ENCODE measurements at places on chromosomes 13 and 19.

DNA sequence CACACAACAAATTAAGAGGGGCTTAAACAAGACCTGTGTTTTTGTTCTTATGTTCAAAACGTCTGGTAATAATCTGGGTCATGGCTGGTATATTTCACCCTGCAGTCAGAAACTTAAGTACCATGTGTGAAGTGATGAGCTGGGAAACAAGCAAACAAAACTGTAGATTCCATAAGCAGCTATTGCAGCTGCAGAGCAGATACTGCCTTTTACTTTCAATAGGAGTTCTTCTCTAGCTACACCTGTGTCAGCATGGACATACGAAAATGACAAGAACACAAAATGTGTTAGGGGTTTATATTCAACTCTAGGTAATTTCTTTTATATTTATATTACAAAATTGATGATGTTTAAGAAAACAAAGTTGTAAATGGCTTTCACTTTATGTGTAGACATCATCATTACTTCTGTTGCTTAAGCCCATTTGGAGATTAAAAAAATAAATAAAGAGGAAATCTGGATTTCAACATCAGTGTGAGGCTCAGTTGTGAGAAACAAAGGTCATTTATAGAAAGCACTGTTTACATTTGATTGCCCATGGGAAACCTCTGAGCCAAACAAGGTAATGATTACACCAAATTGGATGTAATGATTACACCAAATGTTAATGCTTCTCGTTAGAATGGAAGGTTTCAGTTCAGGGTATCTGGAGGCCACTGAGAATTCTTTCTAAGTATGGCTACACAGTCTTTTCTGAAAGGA is 451.0 kb upstream of the SLC10A2 start:
- DNase-seq, result no peak

GRCh38 chr19:10975374-10976130 is 14.7 kb downstream of the SMARCA4 start:
- DNase-seq, result no peak

- DNase-seq, result no peak
Observed at GRCh38 chr19:27750391-27751043, 1462.4 kb downstream of the UQCRFS1 start.

- no peak for DNase-seq
Observed at GRCh38 chr19:38665950-38666662, 18.7 kb downstream of the ACTN4 start.

- DNase-seq, result no peak
Observed at GRCh38 chr13:71576571-71576970, 290.4 kb downstream of the DACH1 start.

- no peak for DNase-seq
Observed at GRCh38 chr13:25088562-25089221, 7.2 kb upstream of the PABPC3 start.

DNA sequence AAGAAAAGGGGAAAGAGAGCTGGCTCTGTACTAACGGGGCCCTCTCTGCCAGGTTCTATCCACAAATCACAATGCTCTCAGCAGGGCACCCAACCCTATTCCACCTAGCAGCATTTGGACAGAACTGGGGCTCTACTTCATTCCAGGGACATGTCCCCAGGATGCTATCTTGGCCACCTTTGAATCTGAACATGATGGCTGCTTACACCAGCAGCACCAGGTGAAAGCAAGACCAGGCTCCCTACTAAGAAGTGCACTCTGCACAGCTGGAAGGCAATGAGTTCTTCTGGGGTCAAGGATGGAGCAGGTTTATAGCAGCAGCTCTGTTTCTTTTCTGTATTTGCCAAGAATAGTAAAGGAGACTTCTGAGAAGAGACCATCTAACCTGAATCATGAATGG is 222.4 kb downstream of the DACH1 start:
- no peak for DNase-seq

- no peak for DNase-seq
Observed at GRCh38 chr19:34974646-34975045, 10.6 kb upstream of the ZNF792 start.

GRCh38 chr19:1755467-1756171 is 2.3 kb downstream of the ONECUT3 start:
- no peak for DNase-seq

GRCh38 chr13:41541142-41541938 is 84.0 kb downstream of the RGCC start:
- DNase-seq, result no peak

DNA sequence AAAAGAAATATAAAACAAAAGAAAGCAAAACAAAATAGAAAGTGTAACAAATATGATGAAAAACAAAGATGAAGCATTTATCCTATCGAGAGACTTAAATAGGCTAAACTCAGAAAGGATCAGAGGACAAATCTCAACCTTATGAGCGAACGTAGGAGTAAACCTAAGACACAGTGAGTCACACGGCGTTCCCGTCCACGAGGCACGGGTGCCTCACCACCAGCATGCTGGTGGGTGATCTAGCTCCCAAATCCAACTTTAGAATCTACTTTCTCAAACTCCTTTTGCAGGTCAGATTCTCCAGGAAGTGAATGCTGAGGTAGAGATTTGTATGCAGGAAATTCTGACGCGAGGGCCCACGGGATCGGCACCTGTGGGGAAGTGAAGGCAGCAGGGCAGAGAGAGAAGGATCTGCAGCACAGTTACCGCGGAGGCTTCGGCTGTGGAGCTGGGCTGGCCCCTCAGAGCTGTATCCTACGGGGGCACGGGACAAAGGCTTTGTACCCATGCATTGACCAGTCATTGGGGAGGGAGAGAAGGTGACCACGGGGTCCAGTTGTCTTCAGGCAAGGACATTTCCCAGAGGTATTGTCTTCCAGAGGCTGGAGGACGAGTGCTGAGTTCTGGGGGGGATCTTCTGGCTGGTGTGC is 7.5 kb upstream of the MIER2 start:
- DNase-seq, result no peak

- DNase-seq, result no peak
Observed at GRCh38 chr13:23391752-23392151, 41.8 kb downstream of the SACS start.

GRCh38 chr13:93752541-93752940 is 525.9 kb downstream of the GPC6 start:
- DNase-seq, result no peak

DNA sequence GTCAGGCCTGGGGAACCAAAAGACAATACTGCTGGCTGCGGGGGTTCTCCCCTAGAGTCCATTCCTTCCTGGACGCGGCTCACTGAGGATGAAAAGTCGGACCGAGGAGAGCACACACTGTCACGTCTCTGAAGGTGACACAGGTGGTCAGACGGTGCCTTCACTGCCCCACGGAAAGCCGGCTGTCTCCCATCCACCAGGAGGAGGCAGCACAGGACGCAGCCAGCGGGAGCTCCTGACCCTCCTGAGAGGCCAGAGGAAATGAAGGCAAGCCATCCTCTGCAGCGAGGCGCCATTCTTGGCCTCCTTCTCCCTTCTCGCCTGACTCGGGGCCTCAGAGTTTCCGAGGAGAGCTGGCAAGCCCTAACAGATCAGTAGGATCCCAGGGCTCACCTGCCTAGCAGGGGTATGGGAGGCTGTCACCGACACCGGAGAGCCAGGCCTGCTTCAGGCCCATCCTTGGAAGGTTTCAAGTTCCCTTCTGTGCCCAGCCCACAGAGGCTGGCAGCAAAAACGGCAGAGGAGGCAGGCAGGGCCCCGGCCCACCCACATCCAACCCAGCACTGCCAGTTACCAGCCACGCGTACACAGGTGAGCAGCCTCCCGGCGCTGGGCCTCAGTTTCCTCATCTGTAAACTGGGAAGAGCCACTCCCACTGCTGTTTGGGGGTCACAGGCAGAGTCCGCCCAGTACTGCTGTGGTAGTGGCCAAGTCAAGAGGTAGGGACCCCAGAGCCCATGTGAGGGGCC is 4.5 kb downstream of the REXO1 start:
- DNase-seq, result no peak

GRCh38 chr19:40191836-40192646 is 815 bp downstream of the MAP3K10 start:
- peak; percentile 2 for DNase-seq

- DNase-seq, result no peak
Observed at GRCh38 chr19:49339301-49340068, 4.3 kb downstream of the CD37 start.

DNA sequence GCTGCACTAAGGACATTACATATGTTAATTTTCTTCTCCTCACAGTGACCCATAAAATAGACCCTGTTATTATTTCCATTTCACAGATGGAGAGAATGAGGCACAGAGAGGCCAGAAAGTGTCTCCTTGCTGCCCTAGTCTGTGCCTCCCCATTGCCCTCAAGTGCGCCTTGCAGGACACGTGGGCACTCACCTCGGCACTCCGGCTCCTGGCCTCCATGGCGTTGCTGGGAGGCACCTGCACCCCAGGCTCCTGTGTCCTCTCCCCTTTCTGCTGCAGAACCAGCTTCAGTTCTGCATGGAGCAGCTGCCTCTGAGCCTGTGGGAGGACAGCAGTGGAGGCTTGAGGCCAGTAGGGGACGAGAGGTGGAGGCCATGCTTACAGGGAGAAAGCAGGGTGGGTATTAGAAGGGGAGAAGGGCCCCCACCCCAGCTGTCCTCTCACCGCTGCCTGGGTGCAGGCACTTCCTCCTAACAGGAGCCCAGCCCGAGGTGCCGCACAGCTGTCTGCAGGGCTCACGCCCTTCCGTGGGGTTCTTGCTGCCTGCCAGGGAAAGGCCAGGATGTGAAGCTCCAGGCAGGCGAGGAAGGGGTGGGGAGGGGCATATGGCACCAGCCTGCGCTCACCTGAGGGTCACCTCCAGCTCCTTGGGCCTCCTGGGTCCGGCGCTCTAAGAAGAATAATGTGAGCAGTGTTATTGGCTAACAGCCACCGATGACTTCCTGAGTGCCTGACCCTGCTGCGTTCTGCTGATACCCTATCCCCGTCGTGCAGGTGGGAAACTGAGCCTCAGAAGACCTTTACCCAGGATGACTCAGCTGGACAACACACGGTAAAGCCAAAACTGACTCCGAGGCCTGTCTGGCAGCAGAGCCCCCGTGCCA is 5.2 kb downstream of the PRX start:
- DNase-seq, result no peak

DNA sequence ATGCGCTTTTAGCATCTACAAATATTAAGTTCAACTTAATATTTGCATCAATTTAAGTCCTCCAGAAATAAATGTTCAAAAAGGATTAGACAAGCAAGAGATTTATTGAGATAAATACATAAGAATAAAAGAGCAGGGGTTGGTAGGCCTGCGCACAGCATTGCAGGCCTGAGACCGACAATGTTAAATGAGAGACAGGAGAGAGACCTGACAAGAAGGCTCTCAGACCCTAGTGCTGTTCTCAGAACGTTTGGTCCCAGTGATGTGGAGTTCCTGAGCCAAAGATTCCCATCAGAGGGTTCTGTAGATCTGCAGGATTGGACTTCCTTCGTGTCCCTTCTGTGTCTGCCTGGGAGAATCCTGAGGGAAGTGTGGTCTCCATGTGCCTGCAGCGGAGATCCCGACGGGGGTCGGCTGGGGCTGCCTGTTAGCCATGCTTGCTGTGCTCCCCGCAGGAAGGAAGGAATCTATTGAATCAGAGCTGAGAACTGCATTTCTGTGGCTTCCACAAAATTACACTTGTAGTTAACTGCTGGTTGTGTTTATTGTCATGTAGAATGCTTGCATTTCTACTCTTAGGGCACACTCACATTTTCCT is 369.9 kb upstream of the SLC10A2 start:
- no peak for DNase-seq

- no peak for DNase-seq
Observed at GRCh38 chr13:100563779-100564178, 24.8 kb downstream of the GGACT start.

DNA sequence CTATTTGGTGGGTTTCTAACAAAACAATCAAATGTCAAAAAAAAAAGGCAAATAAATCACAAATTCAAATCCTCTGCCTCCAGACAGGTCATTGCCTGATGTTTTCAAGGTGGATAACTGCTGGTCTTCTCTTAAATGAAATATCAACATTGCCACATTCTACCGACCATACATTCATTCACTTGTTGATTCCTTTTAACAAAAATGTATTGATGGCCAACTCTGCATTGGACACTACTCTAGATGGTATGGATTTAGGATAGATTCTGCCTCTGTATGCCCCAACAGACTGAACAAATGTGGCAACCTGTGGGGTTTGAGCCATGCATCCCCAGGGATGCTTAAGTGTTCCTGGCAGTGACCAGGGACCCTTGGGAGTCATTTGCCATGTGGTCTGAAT is 87.6 kb upstream of the STK24 start:
- DNase-seq, result no peak

Data from stimulated activated CD8-positive, alpha-beta memory T cell treated with anti-CD3 and anti-CD28 coated beads, Interleukin-7, amount 100 ng/mL, for 4 hours (primary cell).